ENCODE measurements at places on chromosomes 13 and 19.
A peak's percentile ranks its signal among the peaks of the same experiment; 100 is the strongest.

- DNase-seq: no peak
Measured at GRCh38 chr13:33367926-33368325, 82.4 kb upstream of the STARD13 start.

GRCh38 chr13:68993154-68993553, 1114.5 kb upstream of the ATXN8OS start:
- no peak for DNase-seq

GRCh38 chr19:10773969-10774368, 56.1 kb downstream of the DNM2 start:
- no peak for DNase-seq

GRCh38 chr13:34634448-34634847, 307.6 kb upstream of the NBEA start:
- DNase-seq: no peak

DNA sequence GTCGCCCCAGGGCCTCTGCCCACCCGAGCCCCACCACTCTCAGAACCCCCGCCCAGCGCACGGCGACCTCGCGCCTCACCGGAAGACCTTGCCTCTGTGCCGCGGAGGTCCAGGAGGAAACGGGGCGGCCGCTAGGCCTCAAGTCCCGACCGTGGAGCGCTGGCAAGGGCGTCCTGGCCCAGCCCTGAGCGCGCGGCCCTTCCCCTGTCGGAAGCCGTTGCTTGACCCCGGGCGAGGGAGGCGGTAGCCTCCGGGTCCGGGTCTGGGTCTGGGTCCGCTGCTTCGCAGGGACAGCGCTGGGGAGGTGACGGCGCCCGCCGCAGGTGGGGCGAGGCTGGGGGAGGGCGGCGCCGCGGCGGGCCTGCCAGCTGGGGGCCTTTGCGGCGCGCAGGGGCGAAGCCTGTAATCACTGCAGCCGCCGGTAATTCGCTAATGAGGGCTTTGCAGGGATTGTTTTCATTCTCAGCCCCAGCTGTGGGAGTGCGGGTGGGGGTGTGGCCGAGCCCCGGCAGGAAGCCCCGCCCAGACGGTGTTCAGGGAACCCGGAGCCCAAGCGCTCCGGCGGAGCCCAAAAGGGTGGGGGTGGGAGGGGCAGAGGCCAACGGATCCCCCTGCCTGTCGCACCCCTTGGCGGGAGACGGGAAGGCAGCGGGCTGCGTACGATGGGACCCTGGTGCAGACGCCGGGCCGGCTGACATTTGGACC, 8.6 kb downstream of the C19orf25 start:
- no peak for DNase-seq

DNA sequence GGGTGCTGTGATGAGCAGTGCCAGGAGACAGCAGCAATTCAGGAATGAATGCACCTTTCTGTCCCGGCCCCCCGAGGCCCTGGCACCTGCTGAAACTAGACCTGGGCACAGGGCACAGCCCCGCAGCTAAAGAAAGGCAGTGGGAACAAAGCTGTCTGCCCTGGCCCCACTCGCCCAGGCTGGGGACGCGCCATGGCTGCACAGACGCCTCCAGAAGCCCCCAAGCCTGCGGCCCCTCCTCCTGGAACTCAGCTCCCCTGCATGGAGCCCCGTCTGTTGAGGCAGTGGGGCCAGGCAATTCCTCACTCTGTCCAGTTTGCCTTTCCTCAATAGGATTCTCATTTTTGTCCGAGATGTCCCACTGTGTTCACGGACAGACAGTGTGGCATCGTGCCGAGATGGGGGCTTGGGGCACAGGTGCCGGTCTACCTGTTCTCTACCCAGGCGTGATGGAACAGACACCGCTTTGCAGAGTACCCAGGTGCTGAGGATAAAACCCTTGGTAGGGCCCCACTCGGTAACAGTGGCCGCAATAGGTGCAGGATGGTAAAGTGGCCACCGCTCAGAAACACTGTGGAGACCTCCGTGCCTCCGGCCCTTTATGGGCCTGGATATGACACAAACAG, 146.5 kb upstream of the SOX1 start:
- DNase-seq: no peak

- DNase-seq: no peak
Measured at GRCh38 chr13:46173656-46174055, 8.3 kb downstream of the LCP1 start.

DNA sequence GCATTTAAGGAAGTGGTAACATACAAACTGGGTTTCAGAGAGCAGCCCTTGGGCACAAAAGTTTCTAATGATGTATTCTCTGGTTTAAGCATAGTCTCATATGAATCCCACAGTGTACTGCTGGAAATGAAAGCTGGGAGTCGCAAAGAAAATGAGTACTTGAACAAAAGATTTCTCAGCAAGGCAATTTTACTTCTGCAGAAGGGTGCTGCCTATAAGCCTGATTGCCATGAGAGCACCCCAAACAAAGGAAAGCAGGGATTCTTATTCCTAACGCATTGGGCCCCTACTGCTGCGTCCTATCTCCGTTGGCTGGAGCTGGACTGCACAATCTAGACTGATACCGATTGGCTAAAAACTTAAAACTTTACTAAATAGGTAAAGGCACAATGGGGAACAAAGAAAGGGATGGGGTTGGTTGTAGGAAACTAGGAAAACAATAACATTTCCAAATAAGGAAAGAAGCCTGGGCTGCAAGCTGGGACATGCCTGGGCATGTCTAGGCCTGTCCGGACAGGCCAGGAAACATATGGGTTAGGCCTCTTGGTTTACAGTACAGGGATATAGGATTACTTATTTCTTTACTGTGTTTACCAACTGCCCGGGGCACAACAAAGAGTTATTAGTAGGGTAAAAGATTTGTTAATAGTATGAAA, 27.4 kb upstream of the VN1R4 start:
- DNase-seq: peak; percentile 5

GRCh38 chr19:17220207-17220758, 5.1 kb downstream of the USE1 start:
- DNase-seq: peak; percentile 63

- peak; percentile 3 for DNase-seq
Measured at GRCh38 chr13:67821606-67822005, 591.5 kb upstream of the PCDH9 start.

DNA sequence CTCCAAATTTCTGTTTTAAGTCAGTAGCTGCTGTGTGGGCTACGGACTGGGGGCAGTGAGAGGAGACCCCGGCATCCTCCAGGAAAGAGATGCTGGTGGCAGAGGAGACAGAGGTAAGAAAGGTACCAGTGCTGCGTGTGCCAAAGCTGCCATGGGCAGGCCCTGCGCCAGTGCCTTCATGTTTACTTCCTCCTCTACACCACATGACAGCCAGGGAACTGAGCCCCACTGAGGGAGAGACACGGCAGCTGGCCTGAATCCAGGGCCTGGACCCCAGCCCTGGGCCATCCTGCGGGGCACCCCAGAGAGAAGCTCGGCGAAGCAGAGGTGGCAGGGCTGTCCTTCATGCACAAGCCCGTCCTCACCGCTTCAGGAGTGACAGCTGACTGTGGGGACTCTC, 22.7 kb upstream of the CCNP start:
- DNase-seq: no peak

DNA sequence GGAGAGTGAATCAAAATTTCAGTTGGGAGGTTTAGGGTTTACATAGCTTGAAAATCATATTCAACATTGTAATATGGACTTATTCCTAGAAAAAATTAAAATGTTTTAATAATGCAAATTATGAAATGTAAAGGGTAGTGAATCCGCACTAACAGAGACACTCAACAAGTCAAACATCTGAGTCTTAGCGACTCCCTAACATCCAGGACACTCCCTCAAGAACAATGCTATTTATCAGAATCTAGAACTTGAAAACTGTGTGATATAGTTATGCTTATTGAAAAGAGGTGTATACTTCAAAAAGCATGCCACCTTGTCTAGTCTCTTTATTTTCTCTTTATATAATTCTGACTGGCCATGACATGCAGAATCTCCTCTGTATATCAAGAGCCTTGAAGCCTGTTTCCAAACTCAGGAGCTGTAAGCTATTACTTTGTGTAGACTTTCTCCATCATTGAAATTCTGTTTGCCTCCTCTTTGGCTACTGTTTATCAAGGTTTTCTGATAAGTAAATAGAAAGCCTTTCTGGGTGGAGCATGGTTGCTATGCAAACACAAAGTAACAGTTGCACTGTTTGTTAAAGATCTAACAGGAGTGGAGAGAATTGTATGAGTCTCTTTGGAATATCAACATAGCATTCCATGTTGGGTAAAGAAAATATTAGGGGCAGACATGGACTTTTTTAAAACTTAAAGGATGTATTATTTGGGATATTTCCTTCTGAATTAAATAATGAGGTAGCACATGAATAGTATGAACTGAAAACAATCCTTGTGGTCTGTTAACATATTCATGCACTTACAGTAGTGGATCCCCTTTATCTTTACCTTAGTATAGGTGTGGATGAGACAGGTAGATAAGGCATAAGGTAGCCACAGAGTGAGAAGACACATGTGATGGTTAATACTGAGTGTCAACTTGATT, 56.4 kb upstream of the MBNL2 start:
- DNase-seq: no peak

- DNase-seq: peak; percentile 41
Measured at GRCh38 chr13:98142380-98143156, at the start of gene FARP1. Gene FARP1, plus strand, starts transcription at chr13:98143094. Its CDS starts 70,149 bp downstream, at chr13:98213243.

GRCh38 chr19:42488783-42489521, 39.3 kb downstream of the CEACAM1 start:
- DNase-seq: no peak

DNA sequence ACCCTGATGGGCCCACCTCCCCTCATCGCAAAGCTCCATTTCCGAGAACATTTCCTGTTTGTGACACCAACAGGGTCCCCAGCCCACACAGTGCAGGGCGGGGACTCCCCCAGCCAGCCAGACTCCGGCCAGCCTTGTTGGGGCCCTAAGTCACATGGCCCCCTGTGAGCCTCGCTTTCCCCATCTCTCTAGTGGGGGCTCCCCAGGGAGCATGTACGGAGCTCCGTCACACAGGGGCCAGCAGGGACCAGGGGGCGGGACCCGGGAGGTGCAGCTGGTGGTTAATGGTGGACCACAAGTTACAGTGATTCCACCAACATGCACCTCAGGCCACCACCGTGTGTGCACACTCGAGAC, 1.7 kb downstream of the TBXA2R start:
- DNase-seq: no peak

DNA sequence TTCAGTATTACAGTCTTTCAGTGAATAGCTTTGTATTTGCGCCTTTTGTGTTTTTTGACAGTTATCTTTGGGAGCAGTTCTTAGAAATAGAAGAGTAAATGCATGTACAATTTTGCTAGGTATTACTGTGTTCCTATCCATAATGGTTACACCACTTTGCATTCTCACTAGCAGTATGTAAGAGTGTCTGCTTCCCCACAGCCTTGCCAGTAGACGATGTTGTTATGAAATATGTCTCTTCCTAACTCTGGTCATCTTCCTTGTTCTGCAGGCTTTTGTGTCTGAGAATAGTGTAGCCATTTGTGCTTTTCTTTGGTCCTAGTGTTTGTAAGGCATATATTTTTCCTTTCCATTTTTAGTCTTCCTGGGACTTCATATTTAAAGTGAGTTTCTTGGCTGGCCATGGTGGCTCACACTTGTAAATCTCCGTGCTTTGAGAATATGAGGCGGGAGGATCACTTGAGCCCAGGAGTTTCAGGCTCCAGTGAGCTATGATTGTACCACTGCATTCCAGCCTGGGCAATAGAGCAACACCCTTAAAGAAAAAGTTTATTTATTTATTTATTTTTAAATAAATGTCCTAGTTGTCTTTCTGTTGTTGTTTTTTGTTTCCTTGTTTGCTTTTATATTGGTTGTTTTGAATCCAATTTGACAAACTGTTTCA, 140.3 kb downstream of the PDS5B start:
- no peak for DNase-seq

DNA sequence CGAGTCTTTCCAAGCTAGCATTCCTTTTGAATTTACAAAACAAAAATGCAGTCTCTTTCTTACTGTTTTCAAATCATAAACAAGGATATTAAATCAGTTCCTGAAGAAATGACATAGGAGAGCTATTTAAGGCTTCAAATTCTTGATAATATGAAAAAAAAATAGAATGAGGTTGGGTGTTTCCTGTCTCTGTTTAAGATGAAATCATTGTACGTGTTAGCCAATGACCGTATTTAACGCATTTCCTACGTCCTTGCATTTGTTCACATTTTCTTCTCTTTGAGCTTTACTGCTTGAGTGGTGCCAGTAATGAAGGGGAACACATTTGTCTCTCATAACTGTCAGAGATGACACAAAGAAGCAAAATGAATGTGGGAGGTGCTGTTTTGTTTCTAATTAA, 821.3 kb downstream of the DIAPH3 start:
- no peak for DNase-seq

- no peak for DNase-seq
Measured at GRCh38 chr13:74479124-74479523, 344.9 kb upstream of the KLF12 start.

DNA sequence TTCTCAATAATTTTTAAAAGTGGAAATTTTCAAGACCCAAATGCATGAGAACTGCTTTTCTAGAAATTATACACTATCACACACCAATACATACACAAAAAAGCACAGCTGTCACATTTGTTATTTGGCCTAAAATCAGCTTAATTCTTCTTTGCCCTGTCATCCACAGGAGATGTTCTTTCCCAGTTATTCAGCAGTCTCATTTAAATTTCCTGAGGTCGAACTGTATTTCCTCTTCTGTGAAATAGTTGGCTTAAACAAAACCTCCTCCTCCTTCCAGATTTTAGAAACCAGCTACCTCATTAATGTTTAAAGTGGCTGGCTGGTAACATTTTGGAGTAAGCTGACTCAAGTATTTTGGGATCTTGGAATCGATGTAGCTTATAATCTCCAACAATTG, 39.1 kb downstream of the SMAD9 start:
- no peak for DNase-seq

DNA sequence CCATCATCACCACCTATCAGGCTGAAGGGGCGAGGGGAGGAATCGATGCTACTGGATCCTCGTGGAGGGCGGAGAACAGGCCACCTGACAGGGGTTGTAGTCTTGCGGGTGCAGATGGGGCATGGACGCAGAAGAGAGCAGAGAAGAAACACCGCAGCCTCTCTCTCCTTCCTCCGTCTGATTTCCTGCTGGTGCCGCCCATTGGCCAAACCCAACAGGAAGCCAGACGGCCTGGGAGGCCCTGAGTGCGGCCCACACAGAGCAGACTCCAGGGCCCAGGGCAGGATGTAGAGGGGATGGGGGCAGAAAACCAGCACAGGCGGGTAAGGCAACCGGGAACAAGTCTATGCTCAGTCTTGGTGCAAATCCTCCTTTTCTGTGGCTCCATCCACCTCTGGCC, 15.4 kb downstream of the CEBPA start:
- no peak for DNase-seq

All from astrocyte (in vitro differentiated cells and primary cell).